Endodermal cell (in vitro differentiated cells): ENCODE measurements at places on chromosomes 12 and 14. TPM values are rescaled to one million over a fixed set of nuclear protein-coding genes. Genes with fewer than 3 reads are reported as not detected.

- DNase-seq: no peak
Observed at GRCh38 chr12:78951803-78952551, 87.4 kb downstream of the SYT1 start.

DNA sequence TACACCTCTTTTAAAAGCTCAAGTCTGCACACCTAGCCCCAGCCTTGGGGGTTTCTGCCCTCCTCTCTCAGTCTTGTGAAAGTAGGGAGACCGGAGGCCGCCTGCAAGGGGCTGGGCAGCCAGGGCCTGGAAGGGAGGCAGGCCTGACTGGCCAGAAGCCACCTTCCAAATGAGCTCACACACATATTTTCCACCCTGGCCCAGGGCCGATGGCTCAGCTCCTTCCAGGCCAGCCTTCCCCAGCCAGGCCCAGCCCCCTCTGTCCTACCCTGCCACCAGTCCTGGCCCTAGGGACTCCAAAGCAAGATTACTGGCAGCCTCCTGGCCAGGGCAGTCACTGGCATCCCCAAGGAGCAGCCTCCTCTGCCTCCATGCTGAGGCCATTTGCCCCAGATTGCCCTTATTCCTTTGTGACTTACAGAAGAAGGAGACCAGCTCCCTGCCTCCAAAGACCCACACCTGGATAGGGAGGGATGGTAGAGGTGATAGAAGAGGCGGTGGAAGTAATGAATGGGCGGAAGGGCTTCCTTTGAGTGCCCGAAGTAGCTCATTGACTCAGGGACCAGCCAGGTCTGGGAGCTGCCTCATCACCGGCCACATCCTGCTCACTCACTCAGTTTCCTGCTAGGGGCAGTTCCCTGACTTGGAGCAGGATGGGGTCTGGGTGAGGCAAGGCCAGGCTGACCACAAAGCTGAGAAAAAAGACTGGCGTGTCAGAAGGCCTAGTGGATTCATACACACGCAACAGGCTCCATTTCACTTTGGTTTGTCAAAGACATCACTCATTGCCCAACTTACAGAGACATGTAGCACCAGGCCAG, 14.8 kb downstream of the MMP14 start:
- no peak for DNase-seq

DNA sequence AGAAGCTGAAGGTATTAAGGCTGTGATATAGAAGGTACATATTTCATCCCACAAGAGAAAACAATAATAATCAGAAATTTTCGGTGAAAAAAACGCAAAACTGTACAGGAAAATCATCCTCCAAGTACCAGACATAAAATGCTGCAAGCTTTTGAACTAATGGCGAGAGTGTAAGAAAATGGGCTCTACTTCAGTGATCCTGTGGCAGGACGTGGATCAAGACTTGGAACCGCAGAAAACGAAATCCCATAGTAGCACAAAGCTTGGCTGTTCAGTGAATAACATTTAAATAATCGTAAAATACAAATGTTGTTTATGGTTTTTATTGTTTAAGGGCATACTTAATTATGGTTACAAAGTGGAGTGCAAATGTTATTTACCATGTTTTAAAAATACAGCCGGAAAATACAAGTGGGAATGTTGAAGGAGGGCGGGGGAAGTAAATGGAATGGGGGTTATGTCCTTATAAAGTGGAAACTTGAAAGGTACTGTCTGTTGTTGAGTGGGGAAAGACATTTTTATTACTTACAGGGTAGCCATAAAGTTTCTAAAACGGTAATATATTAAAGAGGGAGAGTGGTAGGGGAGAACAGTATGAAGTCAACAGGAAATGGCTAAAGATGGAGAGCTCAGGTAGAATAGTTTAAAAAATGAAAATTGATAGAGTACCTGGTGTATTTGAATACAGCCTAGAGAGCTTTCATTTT, 1.1 kb downstream of the SMIM10L1 start:
- no peak for DNase-seq

M6PR gene
- total RNA-seq: 234 and 255 TPM in 2 replicates

PMEL gene
- total RNA-seq: 7.8 to 20.8 TPM (median 19.0 TPM) in 3 replicates

SPPL3 gene
- total RNA-seq: 41.1 and 47.0 TPM in 2 replicates

DNA sequence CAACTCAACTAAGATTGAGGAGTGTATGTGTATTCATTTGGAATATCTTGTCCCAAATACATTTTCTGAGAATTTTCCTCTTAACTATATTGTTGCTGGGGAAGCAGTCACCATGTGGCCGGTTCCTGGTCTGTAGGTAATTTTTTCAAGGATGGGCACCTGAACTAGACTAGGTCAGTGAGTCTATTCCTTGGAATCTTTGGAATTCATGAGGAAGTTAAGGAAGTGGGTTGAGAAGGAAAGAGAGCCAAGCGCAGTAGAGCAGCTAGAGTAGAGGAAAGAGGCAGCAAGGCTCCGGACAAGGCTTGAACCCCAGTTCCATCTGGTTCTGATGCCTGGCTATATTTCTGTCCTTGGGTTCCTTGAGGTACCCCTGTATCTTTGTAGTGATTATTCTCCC, 183.7 kb downstream of the DACT1 start:
- DNase-seq: no peak

- no peak for DNase-seq
Observed at GRCh38 chr12:117533687-117534086, 172.3 kb upstream of the NOS1 start.
